ENCODE measurements at places on chromosomes 3 and 15.

DNA sequence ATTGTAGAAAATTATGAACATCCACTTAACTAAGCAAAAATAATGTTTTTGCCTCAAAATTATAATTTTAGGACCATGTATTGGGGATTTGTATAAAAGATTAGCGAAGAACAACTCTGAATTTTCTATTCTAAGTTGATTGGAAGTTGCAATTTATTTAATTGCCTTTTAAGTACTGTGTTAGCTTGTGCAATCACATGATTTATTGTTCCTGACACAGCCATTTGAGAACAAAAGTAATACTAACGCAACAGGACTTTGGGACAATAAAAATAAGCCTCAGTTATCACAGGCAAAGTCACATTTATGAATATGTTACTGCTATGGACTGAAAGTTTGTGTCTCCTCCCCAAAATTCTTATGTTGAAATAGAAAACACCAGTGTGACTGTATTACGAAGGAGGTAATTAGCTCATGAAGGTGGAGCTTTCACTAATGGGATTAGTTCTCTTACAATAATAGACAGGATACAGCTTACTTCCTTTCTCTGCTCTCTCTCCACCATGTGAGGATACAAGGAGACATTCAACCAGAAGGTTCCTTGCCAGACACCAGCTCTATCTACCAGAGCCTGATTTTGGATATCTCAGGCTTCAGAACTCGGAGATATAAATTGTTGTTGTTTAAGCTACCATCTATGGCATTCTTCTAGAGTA is 745.9 kb downstream of the ZBBX start:
- DNase-seq: no peak

GRCh38 chr3:115658032-115658336 is 34.7 kb downstream of the GAP43 start:
- no peak for DNase-seq

DNA sequence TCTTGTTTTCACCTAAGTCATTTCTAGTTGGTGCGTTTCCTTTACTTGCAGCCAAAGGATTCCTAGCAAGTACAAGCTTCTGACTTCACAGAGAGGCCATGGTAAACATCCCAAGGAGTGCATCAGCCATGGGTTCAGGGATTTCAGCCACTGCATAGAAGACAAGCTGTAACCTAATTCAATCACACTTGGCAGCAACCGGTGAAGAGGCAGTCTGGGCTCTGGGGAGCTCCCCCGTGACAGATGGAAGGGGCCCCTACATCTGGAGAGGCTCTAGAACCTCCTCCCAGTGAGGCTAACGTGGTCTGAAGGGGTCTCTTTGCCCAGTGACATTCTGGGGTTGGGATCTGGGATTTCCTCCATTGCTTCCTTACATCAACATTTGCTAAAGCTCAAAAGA is 8.4 kb upstream of the SNRPA1 start:
- no peak for DNase-seq

DNA sequence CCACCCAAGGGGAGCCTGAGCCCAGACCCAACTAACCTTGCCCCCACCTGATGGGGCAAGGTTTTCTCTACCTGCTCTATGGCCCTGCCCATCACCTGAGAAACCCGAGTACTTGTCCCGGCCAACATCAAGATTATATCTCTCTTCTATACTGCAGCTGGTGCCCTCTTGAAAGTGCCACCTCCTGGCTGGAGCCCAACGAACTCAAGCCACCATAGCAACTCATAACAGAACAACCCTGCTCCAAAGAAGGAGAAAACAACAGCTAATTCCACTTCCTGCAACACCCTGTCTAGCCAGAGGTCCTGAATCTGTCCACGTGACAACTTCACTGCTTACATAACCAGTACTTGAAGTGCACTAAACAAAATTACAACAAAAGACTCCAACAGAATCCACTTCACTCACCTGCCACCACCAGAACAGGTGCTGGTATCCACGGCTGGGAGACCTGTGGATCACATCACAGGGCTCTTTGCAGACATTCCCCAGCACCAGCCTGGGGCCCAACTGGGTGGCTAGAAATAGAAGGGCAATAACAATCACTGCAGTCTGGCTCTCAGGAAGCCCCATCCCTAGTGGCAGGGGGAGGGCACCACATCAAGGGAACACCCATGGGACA is 49.2 kb downstream of the PIERCE2 start:
- DNase-seq: no peak

DNA sequence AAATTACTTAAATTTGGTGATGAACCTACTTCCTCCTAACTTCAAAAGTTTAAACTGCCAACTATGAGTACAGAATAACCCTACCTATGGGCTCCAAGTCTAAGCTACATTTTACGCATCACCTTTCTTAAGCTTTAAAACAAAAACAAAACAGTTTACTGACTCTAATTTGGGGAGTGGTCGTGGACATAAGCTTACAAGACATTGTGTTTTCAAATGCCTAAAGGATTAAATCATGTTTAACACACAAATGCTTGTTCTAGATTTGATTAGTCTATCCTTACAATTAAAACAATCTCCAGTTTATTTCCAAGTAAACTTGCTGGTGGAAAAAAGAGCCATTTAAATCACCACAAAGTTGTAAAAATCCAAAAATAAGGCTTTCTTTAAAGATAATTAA is 62.2 kb downstream of the UACA start:
- no peak for DNase-seq

- DNase-seq: no peak
Measured at GRCh38 chr3:150761831-150762661, 923 bp downstream of the SIAH2 start.

- no peak for DNase-seq
Measured at GRCh38 chr15:38197553-38197952, 55.1 kb upstream of the SPRED1 start.

DNA sequence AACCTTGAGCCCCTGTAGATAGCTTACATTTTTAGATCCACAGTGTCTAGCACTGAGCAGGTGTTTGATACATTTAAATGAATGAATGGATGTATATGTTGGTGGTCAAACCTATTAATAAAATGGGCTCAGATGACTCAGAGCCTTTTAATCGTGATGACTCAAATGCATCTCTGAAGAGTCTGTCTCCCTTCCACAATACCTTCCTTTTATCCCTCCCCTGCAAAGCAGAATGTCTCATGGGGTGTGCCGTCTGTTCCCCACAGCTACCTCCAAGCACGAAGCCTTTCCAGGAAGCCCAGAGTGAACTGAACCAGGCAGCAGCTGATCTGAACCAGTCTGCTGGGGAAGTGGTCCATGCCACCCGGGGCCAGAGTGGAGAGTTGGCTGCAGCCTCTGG is 303.5 kb upstream of the TPM1 start:
- no peak for DNase-seq

DNA sequence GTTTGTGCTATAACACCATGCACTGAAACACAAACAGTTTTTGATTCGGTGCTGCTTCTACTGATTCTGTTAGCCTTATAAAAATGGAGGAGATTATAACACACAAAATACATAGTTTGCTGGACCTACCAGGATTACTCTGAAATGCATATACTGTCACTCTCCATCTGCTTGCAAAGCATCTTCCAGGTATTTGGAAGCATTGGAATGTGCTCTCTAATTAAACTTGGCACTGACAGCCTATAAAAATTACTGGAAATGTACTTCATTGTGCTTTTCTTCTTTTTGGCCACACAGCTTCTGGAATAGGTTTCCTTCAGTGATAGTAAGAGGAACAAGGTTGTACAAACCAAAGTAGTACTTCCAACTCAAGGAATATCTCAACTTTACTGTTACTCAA is 376.1 kb downstream of the UNC13C start:
- no peak for DNase-seq

DNA sequence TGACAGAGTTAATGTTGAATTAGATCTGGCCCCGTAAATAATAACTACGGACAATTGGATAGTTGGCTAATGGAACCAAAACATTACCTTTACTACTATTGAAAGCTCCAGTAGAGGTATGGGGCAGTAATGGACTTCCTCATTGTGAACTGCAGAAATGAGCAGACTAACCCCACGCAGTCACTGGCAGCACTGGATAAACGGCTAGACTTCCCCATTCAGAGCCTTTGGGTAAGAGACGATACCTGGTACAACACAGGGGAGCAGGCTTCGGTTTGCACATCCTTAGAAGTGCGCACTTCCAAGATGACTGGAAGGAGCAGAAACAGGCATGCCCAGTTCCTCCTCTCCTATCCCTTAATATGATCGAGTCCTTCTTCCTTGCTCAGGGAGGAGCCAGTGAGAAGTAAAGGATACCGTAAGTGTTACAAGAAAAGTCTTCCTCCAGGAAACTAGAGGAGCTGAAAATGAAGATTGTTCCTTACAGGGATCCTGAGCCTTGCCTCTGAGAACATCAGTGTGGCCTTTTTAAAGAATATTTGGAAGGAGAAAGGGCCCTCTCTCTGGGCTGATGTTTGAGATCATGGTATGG is 100.5 kb upstream of the NECTIN3 start:
- no peak for DNase-seq

GRCh38 chr3:138774529-138775253 is 60.0 kb downstream of the PIK3CB start:
- DNase-seq: no peak

DNA sequence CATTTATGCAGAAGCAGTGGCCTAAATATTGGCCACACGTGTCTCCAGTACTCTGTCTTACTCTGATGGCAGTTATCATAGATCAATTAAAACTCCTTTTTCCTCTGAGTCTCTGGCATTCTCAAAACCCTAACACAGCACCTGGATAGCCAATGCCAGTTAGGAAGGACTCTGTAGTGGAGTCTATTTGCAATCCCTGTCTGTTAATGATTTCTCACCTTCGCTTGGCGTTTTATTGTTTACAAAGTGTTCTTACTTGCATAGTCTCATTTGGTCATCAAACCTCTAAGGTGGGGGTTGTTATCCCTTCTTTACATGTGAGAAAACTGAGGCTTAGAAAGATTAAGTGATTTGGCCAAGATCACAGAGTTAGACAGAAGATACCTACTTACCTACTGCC is 258.8 kb downstream of the IL5RA start:
- no peak for DNase-seq

GRCh38 chr3:25820366-25820765 is 30.5 kb downstream of the OXSM start:
- DNase-seq: no peak

- DNase-seq: no peak
Measured at GRCh38 chr15:50145451-50145872, 26.4 kb upstream of the ATP8B4 start.

DNA sequence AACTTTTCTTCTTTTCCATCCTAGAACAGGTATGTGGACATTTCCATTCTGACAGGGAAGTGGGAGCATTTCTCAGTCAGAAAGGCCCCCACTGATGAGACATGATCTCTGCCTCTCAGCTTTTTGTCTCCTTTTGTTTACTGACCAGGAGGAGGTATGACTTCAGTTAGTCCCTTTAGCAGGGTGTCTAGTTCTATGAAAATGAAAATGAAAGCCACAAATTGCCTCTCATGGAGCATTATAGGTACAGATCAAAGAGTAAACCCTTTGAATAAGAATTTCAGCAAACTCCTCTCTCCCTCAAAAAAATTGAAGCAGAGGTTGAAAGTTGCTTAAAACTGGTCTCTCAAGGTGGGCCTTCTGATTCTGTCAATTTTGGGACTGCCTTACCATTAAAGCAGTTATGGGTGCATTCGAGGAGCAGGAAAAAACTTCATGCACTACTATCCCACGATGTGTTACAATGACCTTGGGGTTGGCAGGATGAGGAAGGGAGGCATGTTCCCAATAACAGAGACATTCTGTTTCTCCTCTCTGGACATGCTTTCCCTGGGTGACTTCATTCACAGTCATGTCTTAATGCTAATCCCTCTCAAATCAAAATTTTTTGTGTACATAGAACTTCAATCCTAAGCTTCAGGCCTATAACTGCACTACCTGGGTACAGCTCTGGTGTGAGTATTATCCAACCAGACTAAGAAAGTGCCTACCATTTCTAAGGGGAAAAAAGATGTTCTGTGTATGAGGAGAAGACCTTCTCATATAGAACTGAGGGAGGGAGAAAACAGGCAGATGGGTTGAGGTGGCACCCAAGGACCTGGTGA is 50.6 kb upstream of the TBC1D23 start:
- DNase-seq: no peak

DNA sequence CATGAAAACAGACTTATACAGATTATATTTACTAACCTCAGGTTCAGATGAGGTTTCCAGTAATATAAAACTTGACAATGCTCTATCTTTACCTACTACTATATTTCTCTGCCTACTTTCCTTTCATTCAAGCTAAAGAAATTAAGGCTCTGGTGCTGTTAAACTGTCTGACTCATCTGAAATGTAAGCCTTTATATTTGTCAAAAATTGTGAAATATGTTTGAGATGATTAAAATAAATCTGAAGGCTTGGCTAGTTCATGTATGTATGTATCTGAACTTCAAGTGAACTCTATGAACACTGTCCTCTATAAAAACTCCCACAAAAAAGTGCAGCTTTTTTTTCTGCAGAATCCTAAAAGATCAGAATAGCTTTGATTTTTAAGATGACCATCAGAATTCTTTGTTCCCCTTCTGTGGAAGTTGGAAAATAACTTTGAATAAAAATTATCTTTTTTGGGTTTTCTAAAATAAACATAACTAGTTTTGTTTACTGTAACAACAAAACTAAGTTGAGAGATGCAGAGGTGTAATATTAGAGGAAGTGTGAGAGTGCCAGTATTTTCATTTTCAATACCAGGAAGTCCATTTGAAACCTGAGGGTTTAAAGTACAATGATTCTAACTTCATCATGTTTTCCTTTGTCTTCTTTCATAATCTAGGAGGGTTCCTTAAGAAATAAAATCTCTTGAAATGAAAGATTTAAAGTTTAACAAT is 42.2 kb downstream of the ILDR1 start:
- DNase-seq: no peak

- DNase-seq: no peak
Measured at GRCh38 chr3:16890597-16891333, 6.0 kb downstream of the PLCL2 start.

GRCh38 chr15:45331972-45332371 is 46.4 kb downstream of the GATM start:
- DNase-seq: no peak

GRCh38 chr3:102089239-102089638 is 239.9 kb downstream of the NFKBIZ start:
- no peak for DNase-seq

DNA sequence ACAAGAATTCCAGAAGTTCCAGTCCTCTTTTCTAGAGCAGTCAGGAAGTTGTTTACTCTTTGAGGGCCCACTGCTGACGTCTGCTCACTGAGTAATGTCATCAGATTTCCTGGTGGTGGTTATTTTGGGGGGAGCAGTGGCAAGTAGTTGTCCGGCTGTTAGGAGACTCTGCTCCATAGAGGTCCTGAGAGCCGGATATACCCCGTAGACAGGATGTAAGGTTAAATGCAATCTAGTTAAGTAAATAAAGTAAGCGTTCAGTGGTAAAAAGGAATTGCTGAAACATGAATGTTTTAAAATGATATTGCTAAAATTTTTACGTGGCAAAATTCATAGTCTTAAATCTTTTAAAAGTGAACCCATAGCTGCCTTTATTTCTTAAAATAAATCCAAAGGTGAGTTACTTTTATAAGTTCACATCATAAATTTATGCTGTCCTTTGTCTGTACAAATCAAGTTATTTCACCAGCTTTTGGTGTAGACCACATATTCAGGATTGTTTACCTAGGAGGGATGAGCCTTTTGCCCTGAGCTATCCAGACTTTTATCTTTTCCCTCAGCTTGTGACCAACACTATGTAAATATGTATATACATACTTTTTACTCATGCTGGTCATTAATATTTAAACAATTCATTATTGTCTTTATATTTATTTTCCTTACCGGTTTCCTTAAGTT is 65.8 kb downstream of the PDE8A start:
- no peak for DNase-seq
